ENCODE measurements at places on chromosomes 11 and 22.

- no peak for DNase-seq
Observed at GRCh38 chr22:48428631-48429371, 1398.9 kb downstream of the BRD1 start.

GRCh38 chr22:47966316-47966715 lies 1203.9 kb downstream of the TBC1D22A start:
- DNase-seq: no peak

DNA sequence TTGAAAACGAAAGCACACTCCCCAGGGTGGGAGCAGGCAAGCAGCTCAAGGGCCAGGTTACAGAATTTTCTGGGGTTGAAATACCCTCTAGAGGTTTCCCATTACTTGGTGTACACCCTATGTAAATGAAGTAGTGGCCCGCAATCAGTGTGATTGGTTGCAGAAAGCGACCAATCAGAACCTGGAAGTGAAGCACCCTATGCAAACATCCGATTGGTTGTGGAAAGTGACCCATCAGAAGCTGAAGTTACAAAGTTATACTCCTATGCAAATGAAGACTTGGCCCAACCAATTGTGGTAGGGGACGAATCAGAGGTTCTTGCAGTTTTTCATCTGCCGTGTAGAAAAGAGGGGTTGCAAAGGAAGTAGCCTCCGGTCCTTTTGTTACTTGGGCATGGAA lies 19.2 kb downstream of the PRR5 start:
- no peak for DNase-seq

DNA sequence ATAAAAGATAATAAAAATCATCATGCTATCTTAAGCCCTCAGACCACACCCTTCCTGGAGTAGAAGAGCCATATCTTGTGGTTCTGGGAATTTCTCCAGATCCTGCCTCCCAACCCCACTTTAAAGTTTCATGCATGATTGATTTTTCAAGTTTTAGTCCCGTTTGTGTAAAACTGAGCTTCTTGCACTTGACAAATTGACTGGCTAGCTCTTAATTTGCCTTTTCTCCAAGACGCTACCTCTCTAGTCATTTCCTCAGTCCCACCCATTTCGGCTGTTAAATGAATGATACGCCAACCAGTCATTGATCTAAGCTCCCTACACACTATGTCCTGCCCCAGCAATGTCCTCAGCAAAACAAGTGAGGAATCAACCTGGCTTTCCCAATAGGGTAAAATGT lies 71.8 kb upstream of the TEAD1 start:
- no peak for DNase-seq

DNA sequence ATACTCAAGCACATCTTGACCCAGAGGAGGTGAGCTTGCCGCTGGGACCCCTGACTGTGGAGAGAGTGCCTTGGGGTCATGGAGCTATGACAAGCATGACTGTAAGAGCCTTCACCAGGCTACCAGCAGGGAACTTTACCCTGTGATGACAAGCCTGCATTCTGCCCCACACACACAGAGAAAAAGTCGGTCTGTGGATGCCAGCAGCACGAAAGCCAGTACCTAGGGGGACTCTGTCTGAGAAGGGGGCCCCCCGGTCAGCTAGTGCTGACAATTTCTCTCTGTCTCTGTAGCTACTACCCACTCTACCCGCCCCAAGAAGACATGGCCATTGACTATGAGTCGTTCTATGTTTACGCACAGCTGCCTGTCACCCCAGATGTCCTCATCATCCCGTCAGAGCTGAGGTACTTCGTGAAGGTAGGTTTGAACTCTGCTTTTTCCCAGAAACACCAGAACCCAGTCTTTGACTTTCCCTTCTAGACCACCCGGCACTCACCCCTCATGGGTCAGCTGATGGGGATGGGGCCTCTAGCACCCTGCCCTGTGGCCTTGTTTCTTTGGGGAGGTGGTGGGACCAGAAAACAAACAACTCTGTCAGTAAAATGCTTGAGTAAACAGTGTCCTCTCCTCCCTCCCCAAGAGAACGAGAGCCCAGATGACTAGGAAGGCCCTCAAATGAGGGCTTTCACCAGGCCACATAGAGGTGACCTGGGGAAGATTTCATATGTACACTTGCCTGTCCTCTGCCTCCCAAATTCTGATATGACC lies 18.9 kb upstream of the CDC42EP2 start:
- no peak for DNase-seq
